ENCODE measurements at places on chromosomes 4 and X. TPM values are rescaled to one million over a fixed set of nuclear protein-coding genes. Genes with fewer than 3 reads are reported as not detected.

The NUDT9 gene
- total RNA-seq: 13.6 TPM

The CXCL11 gene
- 1.9 TPM for total RNA-seq

- peaks cover 11% of the 10 kb centered on the region for H3K27me3 ChIP-seq
- no peak for DNase-seq
- H3K4me1 ChIP-seq: no peaks in the 10 kb centered on the region
Measured at GRCh38 chrX:72016881-72017783, 106.5 kb downstream of the NHSL2 start.

The MAGEA10 gene
- total RNA-seq: not detected

DNA sequence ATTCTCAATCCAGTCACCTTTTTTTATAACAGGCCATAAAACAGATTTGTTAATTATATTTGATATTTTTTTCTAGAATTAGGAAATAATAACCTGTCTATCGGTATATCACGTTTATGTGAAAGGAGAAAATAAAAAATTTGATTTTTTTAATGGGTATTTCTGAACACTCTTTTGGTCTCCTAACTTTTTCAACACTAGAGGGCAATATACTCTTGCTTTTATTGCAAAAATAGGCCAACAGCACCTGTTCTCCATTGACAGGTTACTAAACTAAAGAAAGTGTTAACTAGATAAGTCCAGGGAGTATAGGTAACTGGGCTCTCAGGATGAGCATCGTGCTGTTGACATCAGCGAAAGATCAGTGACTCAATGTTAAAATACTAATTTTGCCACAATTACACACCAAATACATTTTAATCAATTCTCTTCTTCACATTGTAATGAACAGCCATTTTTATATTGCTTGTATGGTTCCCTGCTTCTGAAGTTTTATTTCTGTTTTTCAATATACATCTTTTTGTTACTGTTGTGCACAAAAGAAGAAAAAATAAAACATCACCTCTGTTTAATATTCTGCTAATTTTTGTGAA lies 22.8 kb downstream of the NDST4 start:
- no peak overlapping the region for H3K27ac ChIP-seq
- H3K4me1 ChIP-seq: no peaks in the 10 kb centered on the region
- DNase-seq: peak; percentile 82
- no peaks in the 10 kb centered on the region for H3K36me3 ChIP-seq
- H3K4me3 ChIP-seq: no peak overlapping the region

DNA sequence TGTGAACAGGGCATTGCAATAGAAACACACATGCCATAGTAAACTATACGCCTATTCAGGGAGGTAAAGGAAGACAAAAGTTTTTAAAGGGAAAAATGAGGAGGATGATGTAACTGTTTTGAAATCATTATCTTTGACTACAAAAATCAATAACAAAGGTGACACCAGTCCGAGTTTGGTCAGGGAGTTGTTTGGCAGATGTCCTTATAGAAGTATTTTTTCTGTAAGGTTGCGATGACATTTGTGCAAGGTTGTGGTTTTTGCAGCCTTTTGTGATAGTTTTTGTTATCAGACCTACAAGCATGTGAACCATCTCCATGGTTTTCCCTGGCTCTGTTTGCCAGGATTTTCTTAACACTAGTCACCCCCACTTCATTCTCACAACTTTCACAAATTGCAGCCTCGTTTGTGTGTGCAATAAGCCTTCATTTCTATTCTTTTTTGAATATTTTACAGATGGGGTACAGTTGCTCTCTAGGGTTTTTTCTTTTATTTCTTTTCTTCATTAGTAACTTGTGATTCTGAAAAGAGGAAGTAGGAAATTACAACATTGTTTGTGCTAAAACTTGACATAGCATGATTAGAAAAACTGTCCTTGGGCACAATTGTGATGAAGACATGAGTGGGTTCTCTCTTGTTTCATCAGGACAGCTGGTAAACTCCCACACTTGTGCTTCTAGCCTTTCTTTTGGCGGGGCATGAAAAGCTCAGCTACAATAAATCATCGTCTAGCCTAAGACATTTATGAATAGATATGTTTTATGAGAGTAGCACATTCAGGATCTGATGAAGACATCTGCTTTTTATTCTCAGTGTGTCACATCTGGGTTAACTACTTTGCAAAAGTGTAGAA lies 60.2 kb upstream of the PNPLA4 start:
- H3K4me1 ChIP-seq: no peaks in the 10 kb centered on the region
- no peak overlapping the region for H3K4me3 ChIP-seq
- no peaks in the 10 kb centered on the region for H3K27me3 ChIP-seq
- DNase-seq: no peak

DNA sequence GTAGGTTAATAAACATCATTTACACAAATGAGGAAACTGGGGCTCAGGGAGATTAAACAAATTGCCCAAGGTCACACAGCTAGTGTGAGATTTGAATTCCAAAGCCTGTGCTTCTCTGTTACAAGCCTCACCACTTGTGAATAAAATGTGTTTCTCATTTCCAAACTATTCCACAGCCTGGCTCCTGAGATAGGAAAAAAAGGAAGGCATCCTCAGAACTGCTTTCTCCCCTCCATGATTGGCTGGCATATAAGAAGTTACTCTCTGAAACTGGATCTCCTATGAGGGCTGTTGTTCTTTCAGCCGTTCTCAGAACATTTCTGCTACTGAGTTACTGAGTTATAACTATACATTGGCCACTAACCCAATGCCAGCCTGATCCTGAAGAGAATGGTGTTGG lies 237.9 kb downstream of the MAML3 start:
- DNase-seq: no peak
- H3K4me3 ChIP-seq: no peak overlapping the region
- no peak overlapping the region for H3K27ac ChIP-seq
- H3K27me3 ChIP-seq: no peaks in the 10 kb centered on the region

GRCh38 chrX:7109049-7109531 lies 38.4 kb upstream of the STS start:
- H3K27ac ChIP-seq: no peak overlapping the region
- DNase-seq: no peak
- H3K4me1 ChIP-seq: peaks cover 11% of the 10 kb centered on the region
- no peaks in the 10 kb centered on the region for H3K27me3 ChIP-seq

- DNase-seq: no peak
- H3K4me1 ChIP-seq: no peaks in the 10 kb centered on the region
- H3K27me3 ChIP-seq: no peaks in the 10 kb centered on the region
- no peak overlapping the region for H3K27ac ChIP-seq
- peaks cover 13% of the 10 kb centered on the region for H3K36me3 ChIP-seq
- H3K4me3 ChIP-seq: no peak overlapping the region
Measured at GRCh38 chr4:2689825-2690700, 66.1 kb downstream of the TNIP2 start.

- peaks cover 45% of the 10 kb centered on the region for H3K27me3 ChIP-seq
- H3K4me3 ChIP-seq: no peak overlapping the region
- no peaks in the 10 kb centered on the region for H3K36me3 ChIP-seq
- no peak overlapping the region for H3K27ac ChIP-seq
- peaks cover 6% of the 10 kb centered on the region for H3K4me1 ChIP-seq
Measured at GRCh38 chr4:139574641-139575040, 18.6 kb upstream of the SETD7 start.

GRCh38 chr4:177568931-177569330 lies 126.7 kb upstream of the AGA start:
- H3K36me3 ChIP-seq: no peaks in the 10 kb centered on the region
- DNase-seq: no peak
- no peaks in the 10 kb centered on the region for H3K4me1 ChIP-seq
- no peak overlapping the region for H3K27ac ChIP-seq
- H3K4me3 ChIP-seq: no peak overlapping the region

- H3K27me3 ChIP-seq: no peaks in the 10 kb centered on the region
- H3K27ac ChIP-seq: no peak overlapping the region
- no peak for DNase-seq
Measured at GRCh38 chr4:26302031-26302899, 18.5 kb upstream of the RBPJ start.

DNA sequence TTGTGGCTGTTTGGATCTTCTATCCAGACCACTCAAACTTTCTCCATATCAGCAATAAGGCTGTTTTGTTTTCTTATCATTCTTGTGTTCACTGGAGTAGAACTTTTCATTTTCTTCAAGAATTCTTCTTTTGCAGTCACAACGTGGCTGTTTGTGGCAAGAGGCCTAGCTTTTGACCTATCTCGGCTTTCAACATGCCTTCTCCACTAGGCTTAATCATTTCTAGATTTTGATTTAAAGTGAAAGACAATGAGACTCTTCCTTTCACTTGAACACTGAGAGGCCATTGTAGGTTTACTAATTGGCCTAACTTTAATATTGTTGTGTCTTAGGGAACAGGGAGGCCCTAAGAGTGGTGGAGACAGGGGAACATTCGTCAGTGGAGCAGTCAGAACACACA lies 19.1 kb downstream of the FGF2 start:
- peak overlapping the region; percentile 42 for H3K27ac ChIP-seq
- H3K36me3 ChIP-seq: peaks cover 1% of the 10 kb centered on the region
- no peaks in the 10 kb centered on the region for H3K27me3 ChIP-seq
- H3K4me1 ChIP-seq: peaks cover 77% of the 10 kb centered on the region
- H3K4me3 ChIP-seq: peak overlapping the region; percentile 18

The NXF2 gene
- total RNA-seq: not detected

The MAGEA4 gene
- total RNA-seq: 2.8 TPM

DNA sequence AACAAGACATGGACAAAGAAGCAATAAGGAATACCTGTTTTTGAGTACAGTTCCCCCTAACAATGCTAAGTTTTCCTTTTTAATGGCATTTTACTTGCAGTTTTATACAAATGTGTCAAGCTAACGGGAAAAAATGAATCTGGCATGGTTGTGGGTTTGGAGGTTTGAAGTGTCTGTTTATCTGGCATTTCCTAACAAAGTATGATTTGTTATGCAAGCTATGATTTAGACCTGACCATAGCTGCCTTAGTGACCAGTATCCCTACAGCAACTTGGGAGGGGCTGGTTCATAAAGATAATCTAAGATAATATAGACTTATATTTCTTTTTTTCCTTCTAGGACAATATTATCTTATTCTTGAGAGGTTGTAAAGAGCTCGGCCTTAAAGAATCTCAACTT lies 60.6 kb downstream of the LIMCH1 start:
- H3K4me3 ChIP-seq: no peak overlapping the region
- H3K27ac ChIP-seq: no peak overlapping the region
- H3K27me3 ChIP-seq: no peaks in the 10 kb centered on the region
- no peak for DNase-seq

The CLIC2 gene
- total RNA-seq: 0.56 TPM

DNA sequence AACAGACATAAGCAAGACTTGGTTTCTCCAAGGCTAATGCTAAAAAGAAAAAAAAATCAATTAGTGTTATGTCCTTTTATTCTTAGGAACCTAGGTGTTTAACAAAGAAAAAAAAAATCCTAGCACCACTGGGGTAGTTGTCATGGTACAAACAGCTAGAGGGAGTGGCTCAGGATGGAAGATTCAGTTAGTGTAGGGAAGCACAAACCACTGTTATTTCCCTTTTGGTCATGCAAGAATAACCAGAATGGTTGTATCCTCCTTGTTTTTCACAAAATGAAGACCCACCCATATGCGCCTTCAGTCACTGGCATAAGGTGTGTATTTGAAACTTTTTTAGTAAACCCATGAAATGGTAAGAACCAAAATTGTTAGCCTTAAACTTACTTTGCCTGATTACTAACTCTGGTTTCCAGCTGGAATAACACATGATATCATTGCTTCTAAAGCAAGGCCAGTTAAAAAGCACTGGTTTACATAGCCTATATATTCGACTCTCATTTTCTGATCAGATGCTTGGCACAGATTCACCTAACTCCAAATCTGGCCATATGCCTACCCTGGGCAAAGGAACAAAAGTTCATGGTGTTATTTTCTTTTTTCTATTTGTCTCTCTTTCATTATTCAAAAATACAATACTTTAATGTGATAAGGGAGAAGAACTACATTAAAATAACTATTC lies 132.6 kb downstream of the SCFD2 start:
- H3K27ac ChIP-seq: no peak overlapping the region
- H3K27me3 ChIP-seq: no peaks in the 10 kb centered on the region

The LRIT3 gene
- 0.43 TPM for total RNA-seq

GRCh38 chr4:148254621-148255343 lies 187.4 kb downstream of the NR3C2 start:
- DNase-seq: no peak
- no peak overlapping the region for H3K4me3 ChIP-seq
- no peak overlapping the region for H3K27ac ChIP-seq
- H3K4me1 ChIP-seq: peaks cover 5% of the 10 kb centered on the region
- no peaks in the 10 kb centered on the region for H3K27me3 ChIP-seq

The GAGE13 gene
- total RNA-seq: not detected

The LDOC1 gene
- total RNA-seq: 12.4 TPM

- peak within 1 kb of the TSS; percentile 94 for H3K4me3 ChIP-seq
- peaks cover 7% of the 10 kb centered on the region for H3K4me1 ChIP-seq
- no peaks in the 10 kb centered on the region for H3K27me3 ChIP-seq
- DNase-seq: peak; percentile 97
- H3K27ac ChIP-seq: peak within 1 kb of the TSS; percentile 88
- H3K36me3 ChIP-seq: peaks cover 7% of the 10 kb centered on the region
Measured at GRCh38 chr4:70901984-70902576, at the start of gene MOB1B. TSS of gene MOB1B (plus strand) at chr4:70902369. CDS start at chr4:70902537, 168 bp downstream.

The UPF3B gene
- total RNA-seq: 11.5 TPM

The RAB41 gene
- not detected for total RNA-seq

- no peak overlapping the region for H3K27ac ChIP-seq
- no peaks in the 10 kb centered on the region for H3K36me3 ChIP-seq
- no peaks in the 10 kb centered on the region for H3K4me1 ChIP-seq
- H3K4me3 ChIP-seq: no peak overlapping the region
- DNase-seq: no peak
- no peaks in the 10 kb centered on the region for H3K27me3 ChIP-seq
Measured at GRCh38 chr4:93029769-93030168, 726.0 kb downstream of the GRID2 start.

DNA sequence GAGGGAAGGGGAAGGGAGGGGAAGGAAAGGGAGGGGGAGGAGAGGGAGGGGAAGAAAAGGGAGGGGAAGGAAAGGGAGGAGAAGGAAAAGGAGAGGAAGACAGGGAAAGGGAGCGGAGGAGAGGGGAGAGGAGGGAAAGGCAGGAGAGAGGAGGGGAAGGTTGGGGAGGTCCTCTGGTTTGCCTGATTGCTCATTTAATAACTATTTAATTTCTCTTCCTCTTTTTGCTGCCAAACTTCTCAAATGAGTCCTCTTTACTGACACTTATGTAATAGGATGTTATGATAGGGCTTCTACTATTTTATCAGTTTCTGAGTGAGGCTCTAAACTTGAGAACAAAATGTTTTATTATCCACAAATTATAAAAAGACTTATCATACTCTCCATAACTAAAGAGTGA lies 35.4 kb upstream of the PPA2 start:
- H3K27ac ChIP-seq: no peak overlapping the region
- H3K4me1 ChIP-seq: no peaks in the 10 kb centered on the region
- H3K36me3 ChIP-seq: no peaks in the 10 kb centered on the region
- H3K27me3 ChIP-seq: no peaks in the 10 kb centered on the region
- DNase-seq: no peak
- H3K4me3 ChIP-seq: no peak overlapping the region

DNA sequence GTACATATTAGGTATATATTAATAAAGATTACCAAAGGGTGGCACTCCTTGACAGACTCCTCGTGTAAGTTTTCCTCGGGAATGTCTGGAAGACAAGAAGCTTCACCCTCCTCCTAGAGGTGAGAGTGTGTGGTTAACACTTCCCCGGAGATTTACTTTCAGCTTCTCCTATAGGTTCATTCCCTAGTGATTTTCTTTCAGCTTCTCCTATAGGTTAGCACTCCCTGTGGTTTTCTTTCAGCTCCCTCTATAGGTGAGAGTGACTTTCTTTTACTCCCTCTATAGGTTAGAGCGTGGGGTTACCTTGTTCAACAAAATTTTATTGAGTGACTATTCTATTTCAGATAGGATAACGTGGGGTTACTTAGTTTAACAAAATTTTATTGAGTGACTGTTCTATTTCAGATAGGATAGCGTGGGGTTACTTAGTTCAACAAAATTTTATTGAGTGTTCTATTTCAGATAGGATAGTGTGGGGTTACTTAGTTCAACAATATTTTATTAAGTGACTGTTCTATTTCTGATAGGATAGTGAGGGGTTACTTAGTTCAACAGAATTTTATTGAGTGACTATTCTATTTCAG lies 106.0 kb upstream of the PLAC1 start:
- H3K27ac ChIP-seq: no peak overlapping the region
- no peak overlapping the region for H3K4me3 ChIP-seq
- no peaks in the 10 kb centered on the region for H3K4me1 ChIP-seq
- 0 out of 2 replicates have a peak, but pooled peaks cover 2% of the 10 kb centered on the region for H3K36me3 ChIP-seq

All from GM23338 (cell line).